ENCODE measurements at places on chromosomes 7 and 10. TPM values are rescaled to one million over a fixed set of nuclear protein-coding genes. Genes with fewer than 3 reads are reported as not detected.

The RBAK gene
- 18.5 TPM for total RNA-seq

The A1CF gene
- not detected for total RNA-seq

The SUN3 gene
- not detected for total RNA-seq

The CHST3 gene
- 6.0 TPM for total RNA-seq

The LAMB1 gene
- 75.8 TPM for total RNA-seq

The ZP3 gene
- 1.3 TPM for total RNA-seq

The SAMD9L gene
- not detected for total RNA-seq

The C10orf71 gene
- not detected for total RNA-seq

The UPK3B gene
- 2.1 TPM for total RNA-seq

The EMX2 gene
- not detected for total RNA-seq

The TEX36 gene
- total RNA-seq: not detected

The NYAP1 gene
- total RNA-seq: 3.2 TPM

The ING3 gene
- total RNA-seq: 23.1 TPM

The DEPP1 gene
- 1.7 TPM for total RNA-seq

The PRKCQ gene
- total RNA-seq: 11.8 TPM

The GHRHR gene
- 5.9 TPM for total RNA-seq

Data from H9 (cell line).